ENCODE measurements at places on chromosomes 16 and 17.

- DNase-seq: no peak
Observed at GRCh38 chr16:3983081-3983520, 102.6 kb upstream of the CREBBP start.

DNA sequence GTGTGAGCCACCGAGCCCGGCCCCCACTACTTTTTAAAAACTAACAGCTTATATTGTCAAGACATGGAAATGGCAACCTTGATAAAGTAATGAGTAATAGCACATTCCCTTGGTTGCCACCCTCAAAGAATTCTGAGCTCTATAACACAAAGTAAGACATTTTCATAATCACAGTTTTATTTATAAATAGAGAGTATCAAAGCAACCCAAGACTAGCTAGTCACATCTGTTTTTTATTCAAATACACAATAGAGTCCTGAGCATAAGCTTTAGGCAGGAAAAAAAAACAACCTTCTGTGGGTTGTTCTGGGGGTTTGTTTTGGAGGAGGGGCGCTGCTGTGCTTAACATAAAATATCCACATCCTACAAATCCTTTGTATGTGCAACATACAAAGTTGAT is 68.7 kb downstream of the CEP95 start:
- no peak for DNase-seq

DNA sequence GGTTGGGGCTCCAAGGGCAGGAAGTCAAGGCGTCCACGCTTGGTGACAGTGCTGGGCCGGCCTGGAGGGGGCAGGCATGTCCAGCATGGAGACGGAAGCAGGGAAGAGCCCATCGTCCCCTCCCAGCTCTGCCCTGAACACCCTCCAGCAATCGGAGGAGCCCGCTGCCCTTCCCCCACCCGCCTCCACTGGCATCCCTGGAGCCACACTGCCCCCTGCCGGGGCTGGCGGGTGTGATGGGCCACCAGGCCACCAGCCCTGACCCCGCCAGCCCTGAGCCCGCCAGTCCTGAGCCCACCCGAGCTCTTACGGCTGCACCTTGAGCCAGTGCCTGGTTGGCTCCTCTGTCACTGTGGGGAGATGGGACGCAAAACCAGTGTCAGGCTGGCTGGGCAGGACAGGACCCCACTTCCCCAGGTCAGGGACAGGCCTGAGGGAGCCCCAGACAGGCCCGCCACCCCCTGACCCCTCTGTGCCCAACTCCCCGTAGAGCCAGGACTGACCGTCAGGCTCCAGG is 4.1 kb upstream of the CDH15 start:
- DNase-seq: peak; percentile 66

- no peak for DNase-seq
Observed at GRCh38 chr16:89040861-89041570, 52.6 kb upstream of the ACSF3 start.

- no peak for DNase-seq
Observed at GRCh38 chr17:39553341-39553945, 54.3 kb downstream of the NEUROD2 start.
